ENCODE measurements at places on chromosomes 12 and 14.

- DNase-seq = no peak
Observed at GRCh38 chr12:107983756-107984472, 145.2 kb upstream of the WSCD2 start.

DNA sequence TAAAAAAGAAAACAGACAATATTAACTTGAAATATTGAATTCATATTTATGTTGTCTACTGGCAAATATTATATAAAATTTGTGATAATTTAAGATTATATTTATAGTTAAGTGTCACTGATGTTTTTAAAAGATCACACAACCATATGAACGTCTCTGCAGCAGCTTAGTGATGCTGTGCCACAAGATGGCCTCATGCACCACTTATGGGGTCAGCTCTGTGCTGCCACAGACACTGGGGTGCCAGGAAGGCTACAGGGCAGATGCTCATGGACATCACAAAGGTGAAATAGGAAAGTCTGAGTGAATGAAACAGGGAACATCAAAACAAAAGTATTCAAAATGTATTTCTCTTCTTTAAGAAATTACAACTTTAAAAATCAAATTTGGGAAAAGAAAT lies 13.1 kb downstream of the ATXN3 start:
- no peak for DNase-seq

DNA sequence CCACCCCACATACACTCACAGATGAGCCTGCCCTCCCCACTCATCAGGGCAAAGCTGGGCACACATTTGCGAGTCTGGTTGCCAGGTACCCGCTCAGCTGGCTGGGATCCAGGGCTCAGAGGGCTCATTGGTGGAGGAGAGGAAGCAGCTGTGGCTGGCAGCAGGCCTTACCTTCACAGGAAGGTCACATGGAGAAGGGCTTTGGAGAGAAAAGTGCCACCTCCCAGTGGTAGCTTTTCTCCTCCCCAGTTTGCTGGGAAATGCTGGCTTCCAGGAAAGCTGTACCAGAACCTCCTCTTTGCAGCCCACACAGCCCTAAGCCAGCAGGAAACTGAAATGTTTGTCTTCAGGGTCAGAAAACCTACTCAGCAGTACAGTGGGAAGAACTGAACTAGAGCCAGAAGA lies 55.6 kb downstream of the LGMN start:
- DNase-seq = no peak

GRCh38 chr12:51959211-51959610 lies 7.7 kb downstream of the ACVR1B start:
- DNase-seq = no peak

DNA sequence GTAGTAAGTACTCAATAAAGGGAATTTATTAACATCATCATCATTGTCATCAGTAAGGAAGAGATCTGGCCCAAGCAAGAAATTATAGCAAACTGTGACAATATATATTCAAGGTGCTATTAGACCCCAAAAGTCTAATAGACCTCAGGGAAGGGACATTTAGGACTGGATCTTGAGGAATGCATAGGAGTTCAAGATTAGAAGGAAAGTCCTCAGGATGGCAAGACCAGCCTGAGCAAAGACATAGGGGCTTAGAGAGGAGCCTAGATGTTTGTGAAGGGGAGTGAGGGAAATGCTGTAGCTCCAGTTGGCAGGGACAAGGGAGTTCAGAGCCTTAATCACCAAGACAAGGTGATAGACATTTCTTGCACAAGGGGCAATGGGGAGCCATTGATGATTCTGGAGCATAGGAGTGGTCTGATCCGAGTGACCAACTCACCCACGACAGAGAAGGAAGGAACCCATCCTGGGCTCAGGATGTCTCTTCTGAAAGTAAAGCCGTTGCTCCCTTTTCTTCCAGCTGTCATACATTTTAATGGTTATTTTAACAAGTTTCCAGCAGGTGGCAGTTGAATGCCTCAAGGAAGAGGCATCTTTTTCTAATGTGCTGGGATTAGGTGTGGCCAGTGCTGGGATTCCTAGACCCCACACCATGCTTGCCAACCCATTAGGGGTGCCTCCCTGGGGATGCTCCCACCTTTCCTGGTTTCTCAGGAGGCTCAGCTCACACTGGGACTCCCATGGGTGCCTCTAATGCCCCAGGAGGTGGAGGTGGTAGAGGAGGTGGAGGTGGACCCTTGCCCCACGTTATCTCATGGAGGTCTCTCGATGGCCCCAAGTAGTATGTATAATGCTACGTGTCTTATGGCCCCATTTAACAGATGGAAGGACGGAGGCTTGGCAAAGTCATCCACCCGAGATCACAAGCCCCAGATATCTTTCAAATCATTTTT lies 37.8 kb downstream of the PHETA1 start:
- DNase-seq = peak; percentile 72

DNA sequence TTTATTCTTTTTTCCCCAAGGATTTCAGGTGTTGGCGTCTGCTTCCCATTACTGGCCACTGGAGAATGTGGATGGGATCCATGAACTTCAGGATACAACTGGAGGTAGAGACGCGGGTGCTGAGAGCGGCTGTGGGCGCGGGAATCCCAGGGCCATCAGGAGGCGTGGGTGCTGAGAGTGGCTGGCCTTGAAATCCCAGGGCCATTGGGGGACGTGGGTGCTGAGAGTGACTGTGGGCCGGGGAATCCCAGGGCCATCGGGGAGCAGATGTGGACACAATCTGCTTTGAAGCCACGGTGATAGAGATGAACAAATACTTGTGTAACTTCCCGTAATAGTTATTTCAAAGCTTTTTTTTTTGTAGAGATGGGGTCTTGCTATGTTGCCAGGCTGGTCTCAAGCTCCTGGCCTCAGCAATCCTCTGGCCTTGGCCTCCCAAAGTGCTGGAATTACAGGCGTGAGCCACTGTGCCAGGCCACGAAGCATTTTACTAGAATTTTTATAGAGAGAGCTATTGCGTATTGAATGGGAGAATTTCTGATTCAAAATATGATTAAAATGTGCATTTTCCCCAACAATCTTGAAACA lies 12.8 kb downstream of the ADGRD1 start:
- DNase-seq = no peak

DNA sequence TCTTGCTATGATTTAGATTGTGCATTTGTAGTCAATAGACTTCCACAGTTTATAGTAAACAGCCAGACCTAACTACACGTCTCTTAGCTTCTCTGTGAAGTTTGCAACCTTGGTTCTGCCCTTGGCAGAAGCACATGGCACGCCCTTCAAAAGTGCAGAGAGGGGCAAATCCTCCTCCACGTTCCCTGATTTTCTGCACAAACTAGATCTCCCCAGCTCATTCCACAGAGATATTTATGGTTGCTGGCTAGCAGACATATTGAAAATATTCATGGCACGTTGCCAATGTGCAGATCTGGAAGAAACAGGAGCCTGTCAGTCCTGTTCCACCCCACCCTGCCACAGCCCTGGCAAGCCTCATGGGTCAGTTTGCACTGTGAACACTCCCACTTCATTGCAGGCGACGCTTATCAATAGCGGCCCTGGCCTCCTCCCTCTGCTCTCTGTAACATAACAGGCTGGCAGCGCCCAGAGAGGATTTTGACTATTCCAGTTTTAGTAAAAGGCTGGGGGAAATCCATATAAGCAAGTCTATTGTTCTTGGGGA lies 6.5 kb upstream of the LGALS3 start:
- no peak for DNase-seq

- no peak for DNase-seq
Observed at GRCh38 chr12:106956048-106956578, 406 bp downstream of the TMEM263 start.

DNA sequence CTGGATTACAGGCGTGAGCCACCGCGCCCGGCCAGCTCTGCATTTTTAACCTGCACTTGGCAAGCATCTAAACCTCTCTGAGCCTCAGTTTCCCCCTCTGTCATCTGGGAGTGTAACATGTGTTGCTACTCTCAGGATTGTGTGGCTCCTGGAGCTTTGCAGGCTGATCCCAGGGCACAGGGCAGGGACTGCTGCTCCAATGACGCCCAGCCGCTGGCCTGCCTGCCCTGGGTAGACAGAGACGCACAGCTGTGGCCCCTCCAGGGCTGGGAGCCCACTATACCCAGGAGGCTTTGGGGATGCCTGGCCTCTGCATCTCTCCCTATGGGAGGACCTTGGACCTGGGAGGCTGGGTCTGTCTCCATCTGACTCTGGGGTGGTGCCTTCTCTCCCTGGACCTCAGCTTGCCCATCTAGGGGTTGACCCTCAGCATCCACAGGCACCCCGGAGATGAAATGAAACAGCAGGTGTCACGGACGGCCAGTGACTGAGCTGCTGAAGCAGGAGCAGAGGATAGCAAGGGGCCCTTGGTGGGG lies 13.7 kb downstream of the ARL6IP4 start:
- no peak for DNase-seq

DNA sequence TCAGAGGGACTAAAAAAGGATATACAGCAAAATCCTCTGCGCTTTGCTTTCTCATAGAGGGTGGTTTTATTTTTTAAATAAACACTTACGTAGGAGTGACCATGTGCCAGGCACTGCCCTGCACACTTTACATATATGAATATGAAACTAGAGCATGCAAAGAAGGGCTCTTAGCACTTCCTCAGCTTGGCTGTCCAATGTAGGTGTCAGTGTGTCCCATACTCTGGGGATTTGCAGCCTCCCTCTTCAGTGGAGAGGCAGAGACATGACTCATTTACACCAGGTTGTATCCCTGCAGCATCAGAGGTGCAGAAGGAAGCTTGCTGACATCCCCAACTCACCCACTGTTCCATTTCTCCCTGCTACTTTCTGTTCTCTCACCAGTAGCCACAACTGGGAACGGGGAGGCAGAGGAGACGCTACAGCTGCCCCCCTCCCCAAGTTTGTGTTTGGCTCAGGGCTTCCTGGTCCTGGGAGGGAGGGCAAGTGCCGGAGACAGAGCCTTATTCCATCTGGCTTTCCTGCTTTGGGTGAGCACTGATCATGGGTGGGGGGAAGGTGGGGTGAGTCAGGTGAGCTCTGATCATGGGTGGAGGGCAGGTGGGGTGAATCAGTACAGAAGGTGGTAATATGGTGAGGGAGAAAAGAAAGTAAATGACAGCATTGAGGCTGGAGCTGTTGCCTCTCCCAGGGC lies 4.9 kb upstream of the KRT5 start:
- no peak for DNase-seq

DNA sequence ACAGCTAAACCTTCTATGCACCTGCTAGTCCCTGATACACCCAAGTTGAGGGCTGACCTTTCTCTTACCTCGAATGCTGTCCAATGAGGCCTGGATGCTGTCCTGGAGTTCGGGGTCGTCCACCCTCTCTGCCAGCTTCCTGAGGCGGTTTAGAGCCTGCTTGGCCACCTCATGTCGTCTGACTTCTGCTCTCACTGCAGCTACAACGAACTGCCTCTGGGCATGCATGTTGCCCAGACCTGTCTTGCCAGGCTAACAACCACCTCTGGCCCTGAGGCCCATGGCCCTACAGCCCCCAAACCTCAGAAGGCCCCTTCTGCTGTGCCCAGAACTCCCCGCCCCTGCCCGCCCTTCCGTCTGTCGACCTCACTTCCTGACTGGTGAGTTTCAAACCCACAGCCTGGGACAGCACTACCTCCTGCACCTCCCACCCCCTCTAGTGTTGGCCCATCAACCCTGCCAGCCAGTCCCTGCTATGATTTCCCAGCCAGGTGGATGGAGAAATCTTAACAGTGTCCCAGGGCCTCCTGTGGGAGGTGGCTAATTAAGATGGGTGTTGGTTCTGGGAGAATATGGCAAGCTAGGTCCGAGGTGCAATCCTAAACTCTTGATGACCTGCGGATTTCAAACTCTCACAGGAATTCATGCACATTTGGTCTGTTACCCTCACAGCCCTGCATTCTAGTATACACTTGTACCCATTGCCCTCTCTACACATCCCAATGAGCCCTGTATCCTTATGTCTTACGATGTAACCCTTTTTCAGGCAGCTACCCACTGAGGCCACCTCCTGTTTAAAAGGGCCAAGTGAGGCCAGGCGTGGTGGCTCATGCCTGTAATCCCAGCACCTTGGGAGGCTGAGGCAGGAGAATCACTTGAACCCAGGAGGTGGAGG lies 2.7 kb upstream of the TSPAN31 start:
- peak; percentile 71 for DNase-seq

- no peak for DNase-seq
Observed at GRCh38 chr14:99807413-99808153, 14.4 kb downstream of the EML1 start.

DNA sequence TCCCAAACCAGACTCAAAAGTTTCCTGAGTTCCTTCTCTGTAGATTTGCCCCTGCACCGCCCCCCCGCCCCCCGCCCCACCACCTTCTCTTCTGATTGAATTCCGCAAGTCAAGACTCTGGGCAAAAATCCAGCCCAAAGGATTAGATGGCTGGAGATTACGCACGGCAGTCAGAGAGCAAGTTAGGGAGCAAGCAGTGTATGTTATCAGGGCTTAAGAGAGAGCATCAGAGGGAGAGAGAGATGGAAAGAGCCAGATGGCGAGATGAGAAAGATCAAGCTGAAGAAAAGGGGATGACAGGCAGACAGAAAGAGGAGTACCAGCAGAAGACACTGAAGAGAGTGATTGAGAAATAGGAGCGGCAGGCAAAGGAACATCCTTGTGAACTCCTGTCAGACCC lies 13.9 kb upstream of the ANKRD33 start:
- DNase-seq = no peak

DNA sequence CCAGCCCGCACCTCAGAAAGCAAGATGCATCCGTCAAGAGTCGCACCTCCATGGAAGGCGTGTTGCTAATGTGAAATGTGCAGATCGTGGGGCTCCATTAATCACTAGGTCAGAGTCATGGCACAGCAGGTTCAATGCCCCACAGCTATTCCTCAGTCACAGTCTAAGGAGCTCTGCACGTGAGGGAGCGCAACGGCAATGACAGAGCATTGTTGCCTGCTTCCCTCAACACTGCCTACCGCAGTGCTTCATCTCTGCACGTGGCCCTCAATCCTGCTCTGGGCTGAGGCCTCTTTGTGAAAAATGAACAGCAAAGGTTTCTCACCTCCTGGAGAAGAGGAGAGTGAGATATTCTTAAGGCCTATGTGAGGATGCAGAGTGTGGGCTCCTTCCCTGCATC lies 995.2 kb upstream of the TMEM132C start:
- no peak for DNase-seq

- DNase-seq = peak; percentile 23
Observed at GRCh38 chr14:34331728-34332623, 130.1 kb downstream of the SPTSSA start.

DNA sequence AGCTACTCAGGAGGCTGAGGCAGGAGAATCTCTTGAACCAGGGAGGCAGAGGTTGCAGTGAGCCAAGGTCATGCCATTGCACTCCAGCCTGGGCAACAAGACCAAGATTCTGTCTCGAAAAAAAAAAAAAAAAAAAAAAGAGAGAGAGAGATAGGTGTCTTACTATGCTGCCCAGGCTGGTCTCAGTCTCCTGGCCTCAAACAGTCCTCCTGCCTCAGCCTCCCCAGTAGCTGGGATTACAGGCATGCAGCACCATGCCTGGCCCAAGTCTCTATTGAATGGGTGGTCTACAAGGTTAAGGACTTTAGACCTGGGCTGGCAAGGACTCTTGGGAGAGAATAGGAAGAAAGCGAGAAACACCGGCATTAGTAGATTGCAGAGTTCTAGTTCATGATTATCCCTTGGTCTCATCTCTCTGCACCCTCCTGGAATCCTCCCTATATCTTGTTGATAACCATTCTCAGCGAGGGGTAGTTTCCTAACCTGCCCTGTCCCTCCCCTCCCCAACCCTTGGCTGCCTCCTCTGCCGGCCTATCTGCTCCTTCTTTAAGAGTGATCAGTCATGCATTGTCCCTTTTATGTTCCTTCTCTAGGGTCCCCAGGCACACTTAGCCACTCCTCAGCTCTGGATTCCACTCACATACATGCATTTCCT lies 128.1 kb upstream of the MAP1LC3B2 start:
- DNase-seq = no peak

Data from MV-4-11 (cell line).